ENCODE measurements at places on chromosomes 13 and 19. TPM values are rescaled to one million over a fixed set of nuclear protein-coding genes. Genes with fewer than 3 reads are reported as not detected.

ADGRE1 gene
- not detected for total RNA-seq

RGL3 gene
- 49.4 TPM for total RNA-seq

FGF21 gene
- not detected for total RNA-seq

APOC4 gene
- not detected for total RNA-seq

ICAM4 gene
- total RNA-seq: 1.0 TPM

DNA sequence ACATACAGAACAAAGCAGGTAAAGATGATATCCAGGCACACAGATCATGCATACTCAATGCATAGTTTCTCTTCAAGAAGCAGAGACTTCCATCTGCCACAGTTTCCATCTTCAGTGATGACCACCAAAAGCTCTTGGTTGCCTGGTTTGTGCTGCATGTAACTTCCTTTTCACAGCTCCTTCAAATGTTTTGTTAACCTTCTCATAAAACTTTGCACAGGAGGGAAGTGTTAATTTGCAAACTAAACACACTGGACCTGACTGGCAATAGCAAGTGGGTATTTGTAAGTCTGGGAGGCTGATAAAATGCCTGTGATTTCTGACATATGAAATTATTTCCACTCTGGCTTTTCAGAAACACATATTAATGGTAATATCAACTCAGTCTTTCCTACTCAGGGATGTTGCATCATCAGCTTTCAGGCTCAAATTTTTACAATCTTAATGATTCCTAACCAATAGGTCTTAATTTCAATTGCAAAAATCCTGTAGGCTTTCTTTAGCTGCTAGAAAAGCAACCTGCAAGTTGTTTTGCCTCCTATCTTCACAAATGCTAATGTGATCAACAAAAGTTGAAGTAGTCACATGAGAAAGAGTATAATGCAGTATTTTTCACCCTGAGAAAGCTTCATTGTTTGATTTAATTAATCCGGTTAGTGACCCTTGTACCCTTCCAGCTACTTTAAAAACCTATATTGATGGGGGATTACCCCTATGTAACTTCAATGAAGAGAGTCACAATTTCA is 575.6 kb downstream of the DIAPH3 start:
- DNase-seq: peak; percentile 54

GRCh38 chr19:18594096-18594823 is 5.7 kb downstream of the REX1BD start:
- DNase-seq: peak; percentile 91

- DNase-seq: no peak
Measured at GRCh38 chr19:29411113-29411581, 114.6 kb upstream of the VSTM2B start.

DNA sequence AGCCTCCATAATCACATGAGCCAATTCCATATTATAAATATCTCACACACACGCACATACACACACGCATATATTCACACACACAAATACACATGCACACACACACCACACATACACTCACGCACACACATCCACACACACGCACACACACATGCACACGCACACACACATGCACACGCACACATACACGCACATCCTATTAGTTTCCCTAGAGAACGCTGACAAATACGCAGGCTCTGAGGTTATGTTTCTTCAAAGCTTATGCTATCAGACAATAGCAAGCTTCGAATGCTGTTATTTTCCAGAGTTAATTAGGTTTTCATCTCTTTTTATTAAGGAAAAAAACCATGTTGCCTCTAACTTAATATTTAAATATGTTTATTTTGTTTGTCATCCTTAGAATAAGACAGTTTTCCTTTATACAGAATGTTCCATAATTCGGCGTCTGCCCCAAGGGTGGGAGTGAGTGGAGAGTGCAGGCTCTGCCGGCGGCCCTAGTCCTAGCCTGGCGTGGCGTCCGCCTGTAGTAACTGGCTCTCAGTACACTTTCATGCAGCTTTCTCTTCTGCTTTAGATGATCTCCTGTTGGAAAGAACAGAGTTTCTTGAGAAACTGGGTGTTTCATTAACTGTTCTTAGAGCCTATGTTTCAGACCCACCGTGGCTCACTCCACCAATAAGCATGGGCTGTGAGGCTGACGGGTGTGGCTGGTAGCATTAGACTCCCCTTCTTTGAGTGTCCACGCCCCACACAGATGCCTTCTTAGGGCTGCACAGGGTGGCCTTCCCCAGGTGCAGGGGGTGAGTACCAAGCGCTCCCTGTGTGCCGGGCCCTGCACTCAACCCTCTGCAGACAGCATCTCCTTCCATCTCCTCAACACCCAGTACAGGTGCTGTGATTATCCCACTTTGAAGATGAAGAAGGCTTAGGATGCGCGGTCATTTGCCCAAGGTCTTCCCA is 30.4 kb upstream of the ANKRD10 start:
- DNase-seq: no peak

- no peak for DNase-seq
Measured at GRCh38 chr13:25840931-25841330, 210.9 kb downstream of the SHISA2 start.

- no peak for DNase-seq
Measured at GRCh38 chr13:95784161-95784899, 107.4 kb downstream of the DNAJC3 start.

DNA sequence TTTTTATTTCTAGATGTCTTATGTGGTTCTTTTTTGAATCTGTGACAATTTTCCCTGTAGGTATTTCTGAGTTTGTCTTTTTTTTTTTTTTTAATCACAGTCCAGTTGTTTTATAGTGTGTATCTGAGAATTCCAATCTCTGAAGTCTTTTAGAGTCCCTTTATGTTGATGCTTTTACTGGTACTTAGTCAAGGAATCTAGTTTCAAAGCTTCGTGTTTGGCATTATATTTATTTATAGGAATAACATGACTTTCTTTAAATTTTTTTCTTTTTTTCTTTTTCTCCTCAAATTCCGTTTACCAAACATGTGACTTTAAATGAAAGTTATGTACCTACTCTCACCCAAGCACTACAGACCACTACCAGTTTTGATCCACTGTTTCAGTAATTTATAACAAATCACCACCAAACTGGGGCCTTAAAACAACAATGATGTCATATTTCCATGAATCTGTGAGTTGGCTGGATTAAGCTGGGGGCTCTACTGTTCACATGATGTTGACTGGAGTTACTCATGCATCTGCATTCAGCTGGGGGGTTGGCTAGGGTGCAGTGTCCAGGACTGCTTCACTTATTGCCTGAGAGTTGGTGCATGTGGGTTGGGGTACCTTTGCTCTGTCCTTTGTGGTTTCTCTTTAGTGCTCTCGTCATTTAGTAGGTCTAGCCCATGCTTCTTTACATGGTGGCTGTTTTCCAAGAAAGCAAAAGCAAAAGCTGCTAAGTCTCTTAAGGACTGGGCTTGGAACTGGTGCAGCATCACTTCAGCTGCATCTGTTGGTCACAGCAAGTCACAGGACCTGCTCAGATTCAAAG is 22.3 kb downstream of the KCTD4 start:
- DNase-seq: no peak

DNA sequence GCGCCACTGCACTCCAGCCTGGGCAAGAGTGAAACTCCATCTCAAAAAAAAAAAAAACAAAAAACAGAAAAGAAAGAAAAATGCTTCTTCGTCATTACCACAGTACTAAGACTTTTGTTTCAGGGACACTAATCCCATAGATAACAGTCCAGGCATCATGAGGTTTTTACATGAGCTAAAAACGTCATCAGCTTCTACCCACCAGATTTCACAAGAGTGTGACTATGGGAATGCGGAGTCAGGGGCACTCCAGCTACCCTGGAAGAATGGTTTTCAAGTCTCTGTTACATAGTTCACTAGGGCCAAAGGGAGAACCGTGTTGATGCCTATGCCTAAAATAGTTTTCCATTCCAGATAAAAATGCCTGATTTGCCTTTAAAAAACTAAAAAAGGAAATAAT is 33.2 kb downstream of the RAB20 start:
- DNase-seq: no peak

- DNase-seq: no peak
Measured at GRCh38 chr19:33702606-33703437, 81.1 kb downstream of the CHST8 start.

DNA sequence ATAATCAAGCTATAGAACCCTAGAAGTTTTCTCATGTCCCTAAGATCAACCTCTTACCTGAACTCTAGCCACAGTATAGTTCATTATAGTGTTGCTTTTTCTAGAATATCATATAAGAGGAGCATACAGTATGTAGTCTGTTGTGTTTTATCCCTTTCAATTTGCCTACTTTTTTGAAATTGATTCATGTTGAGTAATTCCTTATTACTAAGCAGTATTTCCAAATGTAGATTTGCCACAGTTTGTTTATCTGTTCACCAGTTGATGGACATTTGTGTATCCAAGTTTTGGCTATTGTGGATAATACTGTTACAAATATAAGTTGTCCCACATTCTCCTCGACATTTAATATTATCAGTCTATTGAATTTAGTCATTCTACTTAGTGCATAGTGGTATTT is 138.0 kb downstream of the LMO7 start:
- no peak for DNase-seq

- DNase-seq: no peak
Measured at GRCh38 chr13:111536075-111536642, 215.7 kb downstream of the TEX29 start.

DNA sequence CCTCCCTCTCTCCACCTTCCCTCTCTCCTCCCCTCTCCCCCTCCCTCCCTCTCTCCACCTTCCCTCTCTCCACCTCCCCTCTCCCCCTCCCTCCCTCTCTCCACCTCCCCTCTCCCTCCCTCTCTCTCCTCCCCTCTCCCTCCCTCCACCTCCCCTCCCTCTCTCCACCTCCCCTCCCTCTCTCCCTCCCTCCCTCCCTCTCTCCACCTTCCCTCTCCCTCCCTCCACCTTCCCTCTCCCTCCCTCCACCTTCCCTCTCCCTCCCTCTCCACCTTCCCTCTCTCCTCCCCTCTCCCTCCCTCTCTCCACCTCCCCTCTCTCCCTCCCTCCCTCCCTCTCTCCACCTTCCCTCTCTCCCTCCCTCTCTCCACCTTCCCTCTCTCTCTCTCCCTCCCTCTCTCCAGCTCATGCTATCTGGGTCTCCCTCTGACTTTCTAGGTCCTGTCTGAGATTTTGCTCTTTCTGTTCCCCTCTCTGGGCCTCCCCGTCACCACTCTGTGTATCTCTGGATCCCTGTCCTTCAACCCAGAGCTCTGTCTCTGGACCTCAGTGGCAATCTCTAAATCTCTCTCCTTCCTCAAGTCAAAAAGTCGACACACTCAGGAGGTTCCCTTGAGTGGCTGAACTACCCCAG is 3.5 kb upstream of the CNOT3 start:
- peak; percentile 69 for DNase-seq

GRCh38 chr19:20664901-20665781 is 3.8 kb upstream of the ZNF626 start:
- DNase-seq: peak; percentile 49

DNA sequence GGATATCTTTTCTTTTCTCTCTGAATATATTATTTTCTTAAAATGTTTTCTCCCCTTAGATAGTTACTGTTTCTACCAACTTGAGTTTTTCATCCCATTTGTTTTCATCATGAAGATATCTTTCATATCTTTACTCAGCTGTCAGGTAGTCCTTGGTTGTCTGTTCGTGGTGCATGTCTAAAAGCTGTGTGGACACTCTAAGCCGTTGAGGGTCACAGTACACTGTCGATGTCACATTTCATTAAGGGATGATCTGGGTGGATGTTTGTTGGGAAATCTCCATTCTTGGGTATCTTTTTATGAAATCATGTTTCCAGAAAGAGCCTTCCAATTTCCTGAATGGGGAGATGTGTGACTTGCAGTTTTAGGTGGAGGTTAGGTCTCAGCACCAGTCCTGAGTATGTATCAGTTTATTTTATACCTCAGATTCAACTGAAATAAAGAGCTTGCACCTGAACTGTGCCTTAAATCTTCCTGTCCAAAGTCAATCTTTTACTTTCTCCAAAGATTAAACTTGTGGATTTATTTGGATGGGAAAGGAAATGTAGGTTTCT is 23.2 kb downstream of the ZMYM2 start:
- no peak for DNase-seq

DNA sequence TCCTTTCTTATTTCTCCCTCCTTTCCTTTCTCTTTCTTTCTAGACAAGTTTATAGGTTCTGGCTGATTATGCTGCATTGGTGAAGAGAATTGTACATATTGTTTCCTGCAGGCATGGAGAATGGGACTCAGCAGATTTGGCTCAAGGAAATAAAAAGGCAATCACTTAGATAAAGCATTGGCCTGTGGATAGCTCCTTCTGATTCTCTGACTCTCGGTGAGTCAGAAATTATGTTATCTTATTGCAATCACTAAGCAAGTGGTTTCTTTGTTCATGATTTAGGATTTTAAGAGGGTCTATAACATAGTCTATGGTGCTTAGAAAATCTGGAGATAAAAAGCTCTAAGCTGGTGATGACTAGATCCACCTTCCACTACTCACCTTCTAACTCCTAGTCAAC is 54.0 kb upstream of the POSTN start:
- DNase-seq: no peak

Data from GM23338 (cell line).